PC-9 (cell line): ENCODE measurements at places on chromosomes 3 and 15. TPM values are rescaled to one million over a fixed set of nuclear protein-coding genes. Genes with fewer than 3 reads are reported as not detected.

DNA sequence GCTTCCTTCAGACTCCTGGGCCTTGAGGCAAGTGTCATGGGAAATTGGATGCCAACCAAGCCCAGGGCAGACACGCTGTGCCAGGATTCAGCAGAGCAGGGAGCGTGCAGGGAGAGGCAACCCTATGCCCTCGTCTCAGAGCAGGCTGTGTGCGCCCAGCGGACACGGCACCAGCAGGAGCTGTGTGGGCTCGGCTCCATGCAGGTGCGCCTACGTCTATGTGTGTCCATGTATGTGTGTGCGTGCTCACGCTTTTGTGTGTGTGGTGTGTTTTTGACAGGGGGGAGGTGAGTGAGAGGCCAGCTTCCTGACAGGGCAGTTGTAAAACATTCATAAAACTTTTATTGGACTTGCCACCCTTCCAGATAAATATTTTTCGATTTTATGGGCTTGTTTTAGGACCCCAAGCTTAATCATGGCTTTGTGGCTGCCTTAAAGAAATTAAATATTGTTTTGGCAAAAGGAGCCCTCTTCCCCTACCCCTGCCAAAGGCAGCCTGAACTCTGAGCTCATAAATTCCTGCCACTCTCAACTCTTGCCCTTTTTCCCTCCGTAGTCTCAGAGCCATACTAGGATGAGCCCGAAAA is 84.4 kb downstream of the DNAJB8 start:
- H3K4me1 ChIP-seq, result peaks cover 31% of the 10 kb centered on the region
- no peak for DNase-seq

- no peaks in the 10 kb centered on the region for H3K36me3 ChIP-seq
- no peaks in the 10 kb centered on the region for H3K27me3 ChIP-seq
- DNase-seq, result no peak
Measured at GRCh38 chr3:5787861-5788488, 600.5 kb downstream of the EDEM1 start.

DNA sequence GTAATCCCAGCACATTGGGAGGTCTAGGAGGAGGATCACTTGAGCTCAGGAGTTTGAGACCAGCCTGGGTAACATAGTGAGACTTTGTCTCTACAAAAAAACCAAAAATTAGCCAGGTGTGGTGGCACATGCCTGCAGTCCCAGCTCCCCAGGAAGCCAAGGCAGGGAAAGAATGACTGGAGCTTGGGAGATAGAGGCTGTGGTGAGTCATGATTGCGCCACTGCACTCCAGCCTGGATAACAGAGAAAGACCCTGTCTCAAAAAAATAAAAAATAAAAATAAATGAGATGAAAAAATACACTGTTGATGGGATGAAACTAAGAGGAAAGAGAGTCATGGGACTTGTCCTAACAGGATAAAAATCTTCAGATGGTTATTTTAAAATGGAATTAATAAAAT is 137.6 kb downstream of the IMPG2 start:
- no peak overlapping the region for H3K27ac ChIP-seq
- H3K4me3 ChIP-seq, result no peak overlapping the region
- H3K36me3 ChIP-seq, result no peaks in the 10 kb centered on the region
- H3K27me3 ChIP-seq, result no peaks in the 10 kb centered on the region

DNA sequence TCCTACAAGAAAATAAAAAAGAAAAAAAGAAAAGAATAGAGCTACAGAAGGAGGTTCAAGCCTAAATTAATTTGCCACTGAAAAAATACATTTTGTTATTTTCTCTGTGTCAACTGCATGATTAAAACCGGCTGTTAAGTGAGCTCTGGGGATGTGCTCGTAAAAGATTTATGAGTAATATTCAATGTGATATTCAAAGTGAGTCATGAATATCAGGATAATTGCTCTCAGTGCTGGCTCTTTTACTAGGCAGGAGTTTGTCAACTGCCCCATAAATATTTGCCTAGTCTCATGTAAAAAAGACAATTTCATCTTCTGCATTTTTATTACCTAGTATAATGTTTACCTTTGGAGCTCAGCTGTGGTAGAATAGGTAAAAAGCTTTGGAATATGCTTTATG is 78.9 kb downstream of the CDIN1 start:
- no peaks in the 10 kb centered on the region for H3K4me1 ChIP-seq
- H3K36me3 ChIP-seq, result no peaks in the 10 kb centered on the region
- H3K27me3 ChIP-seq, result no peaks in the 10 kb centered on the region
- no peak overlapping the region for H3K27ac ChIP-seq
- DNase-seq, result no peak

DNA sequence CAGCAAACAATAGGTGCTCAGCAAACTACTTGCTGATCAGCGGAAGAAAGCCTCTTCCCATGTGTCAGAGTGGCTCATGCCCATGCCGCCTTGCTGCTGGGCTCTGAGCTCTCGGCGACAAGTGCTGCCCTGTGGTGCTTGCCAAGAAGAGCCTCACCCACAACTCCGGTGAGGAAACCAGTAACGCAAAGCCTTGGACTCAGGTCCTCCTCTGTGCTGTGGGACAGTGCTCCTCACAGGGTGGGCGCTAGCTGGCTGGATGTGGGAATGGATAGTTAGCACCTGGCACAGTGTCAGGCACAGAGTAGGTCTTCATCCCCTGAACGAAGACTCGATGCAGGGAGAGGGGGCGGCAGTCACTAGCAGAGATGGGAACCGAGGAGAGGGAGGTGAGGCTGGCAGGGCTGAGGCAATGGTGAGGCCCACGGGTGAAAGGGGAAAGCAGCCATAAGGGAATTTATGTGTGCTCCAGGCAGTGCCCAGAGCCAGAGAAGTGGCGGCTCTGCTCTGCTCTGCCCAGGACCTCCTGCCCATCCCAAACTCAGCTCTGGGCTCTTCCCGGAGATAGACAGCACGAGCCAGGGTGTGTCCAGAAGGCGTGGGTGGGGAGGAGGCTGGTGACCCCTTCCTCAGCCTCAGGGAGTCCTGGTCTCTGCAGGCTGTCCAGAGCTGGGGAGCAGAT is 55.7 kb downstream of the IQSEC1 start:
- H3K27ac ChIP-seq, result no peak overlapping the region
- H3K27me3 ChIP-seq, result no peaks in the 10 kb centered on the region
- H3K36me3 ChIP-seq, result no peaks in the 10 kb centered on the region
- no peak overlapping the region for H3K4me3 ChIP-seq

GRCh38 chr3:95731753-95732152 is 1082.6 kb upstream of the EPHA6 start:
- DNase-seq, result no peak

DNA sequence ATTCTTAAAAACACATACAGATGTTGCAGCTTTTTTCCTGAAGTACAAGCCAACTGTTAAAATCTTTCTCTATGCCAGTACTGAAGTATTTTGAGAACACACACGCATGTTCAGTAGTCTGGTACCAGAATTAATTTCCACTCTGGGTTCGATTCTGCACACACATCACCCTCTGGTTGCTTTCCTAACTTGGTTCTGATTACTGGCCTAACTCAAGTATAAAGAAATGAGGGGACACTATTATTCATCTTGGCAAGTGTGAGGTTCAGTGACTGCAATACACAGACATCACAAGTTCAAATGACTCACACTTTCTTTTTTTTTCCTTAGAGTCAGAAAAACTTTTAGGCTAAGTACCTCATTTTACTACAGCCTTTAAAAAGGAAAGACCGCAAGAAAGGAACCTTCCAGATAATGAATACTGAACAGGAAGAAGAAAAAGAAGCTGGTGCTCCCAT is 37.4 kb upstream of the LDHAL6B start:
- H3K4me3 ChIP-seq, result no peak overlapping the region
- H3K27ac ChIP-seq, result peak overlapping the region; percentile 71
- H3K4me1 ChIP-seq, result peaks cover 17% of the 10 kb centered on the region
- no peaks in the 10 kb centered on the region for H3K27me3 ChIP-seq
- H3K36me3 ChIP-seq, result peaks cover 8% of the 10 kb centered on the region

DNA sequence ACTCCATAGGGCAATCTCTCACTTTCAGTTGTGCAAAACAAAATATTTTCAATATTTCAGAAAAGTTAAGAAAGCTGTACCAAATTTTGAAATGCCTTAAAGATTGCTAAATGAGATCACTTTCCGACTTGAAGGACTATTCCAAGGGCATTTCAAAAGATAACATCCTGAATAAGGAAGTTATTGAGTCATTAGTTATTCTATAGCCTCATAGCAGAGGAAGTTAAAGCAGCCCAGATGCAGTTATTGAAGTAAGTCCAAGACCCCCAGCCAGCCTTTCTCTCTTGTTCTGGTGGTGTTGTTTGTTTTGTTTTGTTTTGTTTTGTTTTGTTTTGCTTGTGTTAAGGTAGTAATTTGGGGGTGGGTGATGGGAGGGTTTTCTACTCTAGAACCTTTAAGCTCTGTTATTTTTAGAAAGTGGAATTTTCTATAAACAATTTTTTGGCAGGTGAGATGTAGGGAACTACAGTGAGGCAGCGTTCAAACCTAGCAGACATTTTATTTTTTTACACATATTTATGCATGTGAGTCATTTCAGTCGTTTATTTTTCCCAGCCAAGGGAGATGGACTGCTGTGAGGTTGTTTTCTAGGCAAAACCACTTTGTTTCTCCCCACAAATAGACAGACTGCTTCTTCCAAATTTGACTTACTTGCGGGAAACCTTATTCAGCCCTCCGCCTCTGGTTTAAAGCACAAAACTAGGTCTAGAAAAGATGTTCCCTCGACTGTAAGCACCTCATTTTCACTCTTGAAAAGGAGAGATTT is 216.3 kb upstream of the ARPP21 start:
- no peak for DNase-seq
- no peaks in the 10 kb centered on the region for H3K4me1 ChIP-seq
- no peak overlapping the region for H3K4me3 ChIP-seq

DNA sequence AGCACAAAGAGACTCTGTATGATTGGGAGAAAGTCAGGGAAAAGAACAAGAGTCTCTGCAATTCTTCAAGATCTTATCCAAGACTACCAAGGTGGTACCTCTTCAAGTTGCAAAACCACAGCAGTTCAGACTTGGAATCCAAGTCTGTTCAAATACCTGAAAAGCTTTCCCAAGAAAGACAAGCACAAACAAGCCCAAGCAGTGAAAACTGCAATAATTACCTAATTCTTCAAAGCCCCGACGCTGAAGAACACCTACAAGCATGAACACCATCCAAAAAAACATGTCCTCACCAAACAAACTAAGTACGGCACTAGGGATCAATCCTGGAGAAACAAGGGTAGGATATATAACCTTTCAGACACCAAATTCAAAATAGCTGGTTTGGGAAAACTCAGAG is 299.3 kb upstream of the ALCAM start:
- DNase-seq, result no peak
- H3K4me3 ChIP-seq, result no peak overlapping the region
- no peaks in the 10 kb centered on the region for H3K27me3 ChIP-seq

Gene GMNC
- total RNA-seq, result not detected in 2 replicates

DNA sequence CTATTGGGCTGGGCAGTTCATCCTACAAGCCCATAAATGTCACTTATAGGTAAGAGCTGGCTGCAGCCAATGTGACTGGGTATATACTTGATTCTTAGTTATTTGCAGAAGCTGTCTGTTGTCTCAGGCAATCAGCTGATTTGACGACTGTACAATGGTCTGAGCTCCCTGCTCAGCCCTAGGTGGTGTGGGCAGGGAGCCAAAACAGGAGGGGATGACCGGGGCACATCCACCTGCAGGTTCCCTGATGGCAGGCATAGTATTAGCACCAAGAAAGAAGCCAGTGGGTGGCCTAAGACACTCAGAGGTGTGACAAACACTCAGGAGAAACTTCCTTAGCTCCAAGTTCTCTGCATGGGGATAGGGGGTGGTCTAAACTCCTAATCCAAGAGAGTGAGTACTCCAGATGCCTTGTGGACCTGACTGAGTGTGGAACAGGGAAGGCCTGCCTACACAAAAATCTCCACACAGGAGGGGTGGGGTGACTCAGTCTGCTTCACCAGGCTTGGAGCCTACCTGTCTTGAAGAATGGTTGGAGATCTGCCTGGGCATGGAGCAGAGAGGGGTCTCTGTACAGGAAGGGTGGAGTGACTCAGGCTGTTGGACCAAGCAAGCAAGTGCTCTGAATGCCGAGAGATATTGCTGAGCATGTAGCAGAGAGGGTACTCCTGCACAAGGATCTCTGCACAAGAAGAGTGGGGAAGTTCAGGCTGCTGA is 690.4 kb upstream of the NAALADL2 start:
- H3K4me3 ChIP-seq, result no peak overlapping the region
- no peaks in the 10 kb centered on the region for H3K27me3 ChIP-seq
- no peak for DNase-seq
- no peaks in the 10 kb centered on the region for H3K36me3 ChIP-seq
- no peaks in the 10 kb centered on the region for H3K4me1 ChIP-seq
- H3K27ac ChIP-seq, result no peak overlapping the region

- H3K4me1 ChIP-seq, result no peaks in the 10 kb centered on the region
- DNase-seq, result no peak
- H3K36me3 ChIP-seq, result no peaks in the 10 kb centered on the region
- no peaks in the 10 kb centered on the region for H3K27me3 ChIP-seq
Measured at GRCh38 chr15:60652245-60652644, 173.3 kb upstream of the ICE2 start.

DNA sequence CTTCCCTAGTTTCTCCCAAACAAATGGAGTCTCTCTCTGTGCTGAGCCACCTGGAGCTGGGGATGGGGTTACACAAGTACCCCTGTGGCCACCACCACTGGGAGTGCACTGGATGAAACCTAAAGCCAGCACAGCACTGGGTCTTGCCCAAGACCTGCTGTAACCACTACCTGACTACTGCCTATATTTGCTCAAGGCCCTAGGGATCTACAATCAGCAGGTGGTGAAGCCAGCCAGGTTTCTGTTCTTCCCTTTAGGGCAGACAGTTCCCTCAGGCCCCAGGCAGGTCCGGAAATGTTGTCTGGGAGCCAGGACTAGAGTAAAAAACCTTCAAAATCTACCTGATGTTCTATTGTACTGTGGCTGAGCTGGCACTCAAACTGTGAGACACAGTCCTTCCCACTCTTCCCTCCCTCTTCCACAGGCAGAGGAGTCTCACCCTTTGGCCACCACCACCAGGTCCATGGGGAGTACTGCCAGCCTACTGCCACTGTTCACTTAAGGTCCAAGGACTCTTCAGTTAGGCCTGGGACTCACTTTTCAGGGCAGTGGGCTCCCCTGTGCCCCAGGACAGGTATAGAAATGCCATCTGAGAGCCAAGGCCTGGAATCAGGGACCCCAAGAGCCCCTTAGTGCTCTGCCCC is 23.8 kb downstream of the C3orf20 start:
- H3K27me3 ChIP-seq, result peaks cover 16% of the 10 kb centered on the region
- H3K27ac ChIP-seq, result no peak overlapping the region
- DNase-seq, result peak; percentile 39
- H3K4me3 ChIP-seq, result no peak overlapping the region
- H3K4me1 ChIP-seq, result no peaks in the 10 kb centered on the region
- H3K36me3 ChIP-seq, result no peaks in the 10 kb centered on the region

GRCh38 chr3:48514431-48515227 is 10.7 kb upstream of the SHISA5 start:
- DNase-seq, result peak; percentile 17
- no peak overlapping the region for H3K27ac ChIP-seq
- H3K4me1 ChIP-seq, result peaks cover 12% of the 10 kb centered on the region
- no peaks in the 10 kb centered on the region for H3K36me3 ChIP-seq
- H3K4me3 ChIP-seq, result no peak overlapping the region
- H3K27me3 ChIP-seq, result no peaks in the 10 kb centered on the region

- no peaks in the 10 kb centered on the region for H3K4me1 ChIP-seq
- no peak for DNase-seq
- H3K27me3 ChIP-seq, result peaks cover 64% of the 10 kb centered on the region
- no peaks in the 10 kb centered on the region for H3K36me3 ChIP-seq
Measured at GRCh38 chr15:94021621-94022320, 209.6 kb upstream of the MCTP2 start.
